Activated CD4-positive, alpha-beta T cell treated with anti-CD3 and anti-CD28 coated beads for 36 hours (primary cell): ENCODE measurements at places on chromosomes 5 and 9.

DNA sequence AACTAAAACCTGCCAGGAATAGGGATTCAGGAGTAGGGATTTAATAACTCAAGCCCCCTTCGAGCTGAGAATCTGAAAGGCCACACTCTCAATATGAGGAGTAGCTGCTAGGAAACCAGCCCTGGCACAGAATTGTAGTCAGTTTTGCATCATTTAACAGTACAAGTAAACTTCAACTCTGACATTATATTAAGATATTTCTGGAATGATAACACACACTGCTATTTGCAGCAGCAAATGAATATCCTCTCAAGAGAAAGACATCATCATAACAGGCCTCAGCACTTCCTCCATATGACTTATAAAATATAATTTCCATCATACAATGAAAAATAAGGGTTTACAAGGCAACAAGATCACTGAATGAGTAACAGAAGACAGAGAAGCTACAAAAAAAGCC, 138.2 kb upstream of the RFX3 start:
- no peak for DNase-seq

GRCh38 chr5:57370376-57370775, 112.2 kb downstream of the ACTBL2 start:
- no peak for DNase-seq

GRCh38 chr5:139605887-139606286, 42.3 kb upstream of the CXXC5 start:
- DNase-seq: no peak

- DNase-seq: peak; percentile 79
These were observed 157.1 kb downstream of the ARRDC3 start for GRCh38 chr5:91225848-91226686.

GRCh38 chr5:132489051-132489770, 1.4 kb downstream of the IRF1 start:
- peak; percentile 34 for DNase-seq

DNA sequence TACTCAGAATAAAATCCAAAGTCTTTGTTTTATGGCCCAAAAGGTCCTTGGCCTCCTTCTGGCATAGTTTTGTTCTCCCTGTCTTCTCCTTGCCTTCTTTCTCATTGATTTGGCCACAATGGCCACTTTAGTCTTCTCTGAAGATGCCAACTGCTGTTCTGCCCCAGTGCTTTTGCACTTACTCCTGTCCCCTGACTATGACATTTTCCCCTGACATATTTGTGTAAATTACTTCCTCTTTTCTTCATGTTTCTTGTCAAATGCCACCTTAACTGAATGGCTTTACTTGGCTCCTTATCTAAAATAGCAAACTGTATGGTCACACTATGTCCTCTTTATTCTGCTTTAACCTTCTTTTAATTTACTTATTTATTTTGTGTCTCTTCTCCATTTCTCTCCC, 484.7 kb upstream of the ARRDC3 start:
- DNase-seq: no peak

- DNase-seq: no peak
These were observed 14.9 kb upstream of the MAPK9 start for GRCh38 chr5:180306796-180307195.

- no peak for DNase-seq
These were observed 472.8 kb downstream of the BRINP1 start for GRCh38 chr9:118896324-118897000.

- DNase-seq: no peak
These were observed 494.9 kb downstream of the PSAT1 start for GRCh38 chr9:78791779-78792178.

- DNase-seq: no peak
These were observed 186.1 kb upstream of the PRLR start for GRCh38 chr5:35416217-35416988.

GRCh38 chr9:133210609-133211008, 1.6 kb upstream of the OBP2B start:
- DNase-seq: no peak

DNA sequence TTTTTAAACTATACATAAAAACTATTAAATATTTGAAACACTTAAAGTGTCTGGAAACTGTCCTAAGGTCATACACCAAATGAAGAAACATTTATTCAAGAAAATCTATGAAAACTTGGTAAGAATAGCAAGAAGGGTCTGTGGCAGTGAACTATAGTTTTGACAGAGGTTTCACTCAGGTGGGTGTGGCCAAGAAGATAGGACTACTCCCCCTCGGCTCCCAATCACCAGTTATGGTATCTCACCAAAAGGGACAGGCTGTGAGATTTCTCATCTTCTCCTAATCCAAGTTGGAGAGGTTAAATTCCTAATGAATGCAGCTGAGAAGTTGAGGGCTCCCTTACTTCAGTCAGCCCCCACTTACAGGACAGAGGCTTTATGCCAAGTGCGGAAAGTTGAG, 2.9 kb downstream of the ARSK start:
- DNase-seq: no peak

DNA sequence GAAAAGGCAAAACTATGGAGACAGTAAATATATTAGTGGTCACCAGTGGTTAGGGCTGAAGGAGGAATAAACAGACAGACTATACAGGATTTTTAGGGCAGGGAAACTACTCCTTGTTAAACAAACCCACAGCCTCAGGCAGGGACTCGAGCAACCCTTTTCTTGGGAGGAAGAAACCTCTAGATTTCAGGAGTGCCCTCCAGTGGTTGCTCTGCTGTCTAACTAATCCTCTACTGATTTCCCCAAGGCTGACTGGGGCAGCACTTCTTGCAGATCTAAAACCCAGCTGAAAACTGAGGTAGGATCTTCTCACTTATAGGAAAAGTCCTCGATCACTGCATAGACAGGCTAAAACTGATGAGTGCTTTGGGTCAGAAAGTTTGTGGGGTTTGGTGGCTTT, 176.8 kb downstream of the ISOC1 start:
- no peak for DNase-seq

- DNase-seq: no peak
These were observed 42.7 kb upstream of the PLPP1 start for GRCh38 chr5:55577353-55578060.

GRCh38 chr9:33188711-33189110, 21.6 kb upstream of the B4GALT1 start:
- no peak for DNase-seq

DNA sequence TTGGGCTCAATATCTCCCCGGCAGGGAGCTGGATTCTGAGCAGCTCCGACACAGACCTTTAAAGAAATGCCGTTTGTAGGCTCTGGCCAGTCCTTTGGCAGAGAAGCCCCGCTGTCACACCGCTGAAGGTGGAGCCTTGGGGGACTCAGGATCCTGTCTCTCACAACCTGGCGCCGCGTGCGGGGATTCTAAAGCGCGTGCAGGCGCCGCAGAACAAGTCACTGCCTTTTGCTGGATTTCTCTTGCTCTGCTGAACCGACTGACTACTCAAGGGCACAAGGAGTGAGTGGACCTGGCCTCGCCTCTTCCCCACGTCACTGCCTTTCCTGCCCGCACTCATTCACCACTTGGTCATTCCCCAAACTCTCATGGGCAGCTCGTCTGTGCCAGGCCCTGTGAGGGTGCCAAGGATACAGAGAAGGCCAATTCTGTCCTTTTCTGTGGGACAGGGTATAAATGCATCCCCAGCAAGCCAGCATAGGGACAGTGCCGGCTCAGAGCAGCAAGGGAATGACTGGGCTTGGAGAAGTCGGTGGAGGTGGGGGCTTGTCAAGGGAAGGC, 69.3 kb downstream of the CRB2 start:
- no peak for DNase-seq
